ENCODE measurements at places on chromosomes 6 and 20.

- DNase-seq: no peak
Measured at GRCh38 chr20:40438161-40438830, 250.7 kb downstream of the MAFB start.

DNA sequence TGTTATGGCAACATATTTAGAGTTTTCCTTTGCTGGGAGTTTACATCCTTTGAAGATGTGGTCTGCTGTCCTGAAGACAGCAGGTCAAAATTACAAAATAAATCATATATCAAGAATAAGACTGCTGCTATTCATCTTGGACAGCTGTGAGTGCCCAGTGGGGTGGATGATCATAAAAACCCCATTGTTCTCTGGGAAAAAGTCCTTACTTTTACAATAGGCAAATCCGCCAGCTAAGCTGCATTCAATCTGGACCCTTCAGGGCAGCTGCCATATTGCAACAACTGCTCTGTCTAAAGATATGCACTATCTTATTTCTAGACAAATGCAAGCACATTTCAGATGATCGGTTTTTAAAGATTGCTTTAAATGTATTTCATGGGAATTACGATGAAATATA, 19.4 kb downstream of the CASS4 start:
- no peak for DNase-seq

DNA sequence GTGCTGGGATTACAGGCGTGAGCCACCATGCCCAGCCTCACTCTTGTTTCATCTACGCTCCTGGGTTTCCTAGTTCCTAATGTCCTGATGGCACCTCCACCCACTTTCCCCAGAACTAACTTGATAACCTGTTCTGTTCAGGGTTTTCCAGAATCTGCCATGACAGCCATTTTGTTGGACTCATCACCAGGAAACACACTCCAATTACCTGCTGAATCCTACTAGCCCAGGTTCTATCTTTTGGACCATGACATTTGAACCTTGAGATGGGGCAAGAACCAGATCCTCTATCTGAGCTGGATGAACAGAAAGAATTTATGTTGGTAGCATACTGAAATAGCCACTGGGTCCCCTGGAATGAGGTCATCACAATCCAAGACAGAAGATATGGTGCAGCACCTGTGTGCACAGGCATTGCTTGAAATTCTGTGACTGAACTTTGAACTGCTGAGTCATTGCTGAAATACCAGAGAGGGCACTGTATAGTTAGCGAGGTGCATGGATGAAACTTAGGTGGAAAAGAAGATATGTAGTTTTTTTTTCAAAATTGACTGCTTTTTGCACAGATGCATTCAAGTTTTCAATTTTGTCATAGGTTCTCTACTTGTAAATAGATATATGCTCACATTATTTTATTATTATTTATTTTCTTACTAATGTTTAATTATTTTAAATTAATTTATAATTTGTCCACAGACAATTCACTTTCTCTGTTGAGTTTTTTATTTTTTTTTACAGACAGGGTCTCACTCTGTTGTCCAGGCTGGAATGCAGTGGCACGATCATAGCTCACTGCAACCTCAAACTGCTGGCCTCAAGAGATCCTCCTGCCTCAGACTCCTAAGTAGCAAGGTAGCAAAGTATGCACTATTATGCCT, 42.8 kb upstream of the TASP1 start:
- DNase-seq: no peak

- no peak for DNase-seq
Measured at GRCh38 chr6:304833-305370, 12.6 kb downstream of the DUSP22 start.

DNA sequence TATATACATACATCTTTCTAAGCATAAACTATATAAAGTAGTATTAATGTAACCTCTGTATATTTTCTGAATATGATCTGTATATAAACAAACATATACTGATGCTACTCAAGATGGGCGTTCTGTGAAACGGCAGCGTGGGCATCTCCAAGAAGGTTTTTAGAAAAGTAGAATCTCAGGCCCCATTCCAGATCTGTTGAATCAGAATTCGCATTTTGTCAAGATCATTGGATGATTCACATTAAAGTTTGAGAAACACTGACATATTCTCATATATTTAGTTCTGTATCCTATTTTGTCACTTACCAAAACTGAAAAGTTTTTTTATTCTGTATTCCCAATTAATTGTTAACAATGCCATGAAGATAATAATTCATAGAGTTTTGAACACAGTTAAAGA, 5.5 kb downstream of the C6orf141 start:
- DNase-seq: no peak

DNA sequence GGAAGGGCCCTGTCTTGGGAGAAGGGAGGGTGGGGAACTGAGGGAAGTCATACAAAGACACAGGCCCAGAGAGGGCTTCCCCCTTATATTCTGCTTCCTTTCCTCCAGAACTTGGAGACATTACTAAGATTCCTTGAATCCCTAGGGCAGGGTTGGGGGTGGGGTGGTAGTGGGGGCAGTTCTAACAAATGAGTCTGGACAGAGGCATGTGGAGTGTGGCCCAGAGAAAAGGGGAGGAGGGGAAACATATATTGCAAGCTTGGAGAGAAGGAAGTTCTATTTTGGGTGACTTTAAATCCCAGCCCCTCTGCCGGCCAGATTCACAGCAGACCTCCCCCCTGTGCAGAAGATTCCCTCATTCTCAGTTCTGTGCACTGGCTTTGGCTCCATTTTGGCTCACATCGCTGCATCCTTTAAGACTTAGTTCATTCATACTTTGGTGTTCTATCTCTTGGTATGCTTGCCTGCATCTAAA, 43.7 kb downstream of the DAAM2 start:
- DNase-seq: no peak

DNA sequence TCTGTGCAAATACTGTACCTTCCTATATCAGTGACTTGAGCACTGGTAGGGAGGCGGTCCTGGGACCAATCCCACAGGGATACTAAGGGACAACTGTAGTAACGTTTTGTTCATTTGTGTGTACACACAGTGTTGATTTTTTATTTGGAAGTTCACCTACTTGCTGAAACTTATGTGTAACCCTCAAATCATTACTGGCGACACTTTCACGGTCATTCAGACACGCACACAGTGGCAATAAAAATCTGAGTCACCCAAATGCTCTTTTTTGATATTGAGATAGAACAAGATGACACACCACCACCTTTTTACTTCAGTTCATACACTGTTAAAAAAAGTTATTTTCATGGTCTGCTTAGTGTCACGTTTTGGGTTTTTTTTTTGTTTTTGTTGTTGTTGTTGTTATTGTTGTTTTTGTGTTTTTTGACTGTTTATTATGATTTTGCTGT, 79.8 kb downstream of the QKI start:
- no peak for DNase-seq

GRCh38 chr20:45924391-45925261, 9.9 kb upstream of the PCIF1 start:
- no peak for DNase-seq

- DNase-seq: no peak
Measured at GRCh38 chr6:169320013-169320412, 66.4 kb upstream of the THBS2 start.

DNA sequence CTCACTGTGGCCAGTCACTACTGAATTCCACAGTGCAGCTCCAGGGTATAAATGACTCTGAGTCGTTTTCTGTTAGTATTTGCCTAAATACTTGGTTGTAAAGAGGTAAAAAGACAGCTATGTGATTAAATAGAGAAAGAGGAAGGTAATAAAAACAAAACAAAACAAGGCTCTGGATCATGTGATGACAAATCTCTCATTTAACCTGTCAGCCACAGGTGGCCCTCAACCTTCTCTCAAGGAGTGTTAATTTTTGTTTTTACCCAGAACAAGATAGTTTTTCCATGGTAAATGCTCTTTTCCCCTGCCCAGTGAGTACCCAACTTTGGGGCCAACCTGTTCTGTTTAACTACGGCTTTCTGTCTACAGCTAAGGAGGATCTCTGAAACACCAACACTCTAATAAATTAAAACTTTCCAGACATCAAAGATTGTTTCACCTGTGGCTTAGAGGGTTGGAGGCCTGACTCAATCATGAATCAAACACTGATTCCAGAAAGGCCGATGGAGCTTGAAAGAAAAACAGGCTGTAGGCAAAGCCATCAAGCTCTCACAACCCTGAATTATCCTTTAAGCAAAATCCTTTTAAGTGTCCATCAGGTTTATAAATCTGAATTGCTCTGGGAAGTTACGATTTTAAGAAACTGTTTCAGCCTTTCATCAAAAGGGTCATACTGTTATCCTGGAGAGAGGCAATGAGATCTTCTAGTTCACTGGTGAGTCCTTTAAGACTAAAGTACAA, 81.5 kb upstream of the BCLAF1 start:
- DNase-seq: no peak

GRCh38 chr6:24666097-24666640, 530 bp downstream of the TDP2 start:
- DNase-seq: peak; percentile 13

DNA sequence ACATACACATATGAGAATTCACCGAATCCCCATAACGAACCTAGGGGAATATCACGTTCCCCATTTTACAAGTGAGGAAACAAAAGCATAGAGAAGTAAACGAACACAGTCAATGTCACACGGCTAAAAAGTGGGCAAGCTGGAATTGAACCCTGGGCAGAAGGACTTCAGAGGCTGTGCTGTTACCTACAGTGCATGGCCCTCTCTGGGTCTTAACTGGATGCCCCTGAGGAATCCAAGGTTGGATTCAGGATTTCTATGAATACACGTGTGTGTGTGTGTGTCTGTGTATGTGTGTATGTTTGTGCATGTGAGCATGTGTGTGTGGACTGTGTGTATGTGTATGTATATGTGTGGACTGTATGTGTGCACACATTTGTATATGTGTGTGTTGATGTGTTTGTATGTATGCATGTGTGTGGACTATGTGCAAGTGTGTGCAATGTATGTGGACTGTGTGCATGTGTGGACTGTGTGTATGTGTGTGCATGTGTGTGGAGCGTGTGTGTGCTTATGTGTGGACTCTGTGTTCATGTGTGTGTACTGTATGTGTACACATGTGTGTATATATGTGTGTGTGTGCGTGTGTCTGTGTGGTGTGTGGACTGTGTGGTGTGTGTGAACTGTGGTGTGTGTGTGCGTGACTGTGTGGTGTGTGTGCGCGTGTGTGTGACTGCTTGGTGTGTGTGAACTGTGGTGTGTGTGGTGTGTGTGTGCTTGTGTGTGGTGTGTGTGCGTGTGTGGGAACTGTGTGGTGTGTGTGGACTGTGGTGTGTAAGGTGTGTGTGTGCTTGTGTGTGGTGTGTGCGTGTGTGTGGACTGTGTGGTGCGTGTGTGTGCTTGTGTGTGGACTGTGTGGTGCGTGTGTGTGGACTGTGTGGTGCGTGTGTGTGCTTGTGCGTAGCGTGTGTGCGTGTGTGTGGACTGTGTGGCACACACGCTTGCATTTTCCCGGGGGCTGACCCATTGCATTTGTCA, 49.0 kb downstream of the HNF4A start:
- DNase-seq: no peak

GRCh38 chr6:158620963-158621693, 23.4 kb downstream of the DYNLT1 start:
- DNase-seq: no peak

DNA sequence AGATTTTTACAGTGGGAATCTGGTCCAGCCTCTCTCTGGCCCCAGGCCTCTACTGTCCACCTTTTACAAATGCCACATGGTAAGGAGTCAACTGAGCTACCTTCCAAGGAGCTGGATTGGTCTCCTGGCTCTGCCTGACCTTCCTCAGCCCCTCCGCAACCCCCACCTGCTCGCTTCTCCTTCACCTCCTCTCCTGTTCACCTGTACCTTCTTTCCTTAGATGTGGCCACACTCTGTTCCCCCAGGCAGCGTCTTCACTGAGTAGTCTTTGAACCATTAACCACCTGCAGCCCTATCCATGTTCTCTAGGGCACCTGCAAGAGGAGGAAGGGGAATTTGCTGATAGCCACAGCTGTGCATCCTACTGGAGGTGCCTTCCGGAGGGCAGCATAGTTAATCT, 55.3 kb upstream of the DDR1 start:
- no peak for DNase-seq

DNA sequence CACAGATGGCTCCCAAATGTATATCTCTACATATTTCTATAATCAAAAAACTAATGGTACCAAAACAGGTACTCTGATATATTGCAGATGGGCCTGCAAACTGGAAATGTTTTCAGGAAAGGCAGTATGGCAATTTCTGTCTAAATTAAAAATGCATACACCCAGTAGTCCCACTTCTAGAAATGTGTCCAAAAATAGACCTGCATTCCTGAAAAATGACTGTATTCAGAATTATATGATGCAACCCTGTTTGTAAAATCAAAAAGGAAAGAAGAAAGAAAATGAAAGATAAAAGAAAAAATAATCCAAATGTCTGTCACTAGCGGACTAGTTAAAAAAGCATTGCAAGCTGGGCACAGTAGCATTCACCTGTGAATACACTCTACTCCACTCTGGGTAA, 12.9 kb upstream of the MICB start:
- no peak for DNase-seq

- DNase-seq: no peak
Measured at GRCh38 chr6:161890832-161891297, 617.0 kb upstream of the AGPAT4 start.

DNA sequence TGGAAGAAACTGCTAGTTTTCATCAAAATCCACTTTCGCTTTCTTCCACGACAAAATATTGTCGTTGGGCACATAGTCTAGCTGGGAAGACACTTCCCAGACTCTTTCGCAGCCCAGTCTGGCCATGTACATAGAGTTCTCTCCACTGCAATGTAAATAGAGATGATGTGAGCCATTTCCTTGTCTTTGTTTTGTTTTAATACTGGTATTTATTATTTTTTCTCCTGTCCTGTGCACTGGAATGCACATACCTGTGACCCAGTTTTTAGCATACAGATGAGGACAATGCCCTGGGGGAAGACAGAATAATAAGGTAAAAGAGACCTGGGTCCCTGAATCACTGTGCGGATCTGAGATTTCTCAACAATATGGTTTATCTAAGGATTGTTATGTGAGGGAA, 149.5 kb upstream of the BMP5 start:
- DNase-seq: no peak

- no peak for DNase-seq
Measured at GRCh38 chr6:25342802-25343201, 63.6 kb downstream of the CARMIL1 start.

DNA sequence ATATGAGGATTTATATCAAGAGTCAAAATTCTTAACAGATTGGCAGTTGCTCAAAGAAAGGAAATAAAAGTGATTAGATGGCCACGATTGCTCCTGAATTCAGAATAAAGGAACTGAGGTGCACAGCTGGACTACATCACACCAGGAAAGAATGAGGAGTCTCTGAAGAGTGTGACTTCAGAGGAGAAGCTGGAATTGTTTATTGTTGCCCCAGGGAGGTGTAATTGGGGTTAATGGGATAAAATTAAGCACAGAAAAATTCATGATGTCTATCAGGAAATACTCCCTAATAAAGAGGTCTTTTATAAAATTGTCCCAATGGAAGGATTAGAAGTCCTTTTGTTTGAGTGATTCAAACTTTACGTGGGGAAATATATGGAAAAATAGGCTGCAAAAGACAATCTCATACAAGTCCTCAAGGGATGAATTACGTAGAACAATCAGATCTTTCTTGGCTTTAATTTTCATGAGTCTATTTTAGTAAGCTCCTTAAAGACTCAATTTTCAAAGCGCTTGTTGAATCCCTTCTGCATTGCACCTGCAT, 208.6 kb upstream of the RNF217 start:
- no peak for DNase-seq
